ENCODE measurements at places on chromosomes 6 and 20. TPM values are rescaled to one million over a fixed set of nuclear protein-coding genes. Genes with fewer than 3 reads are reported as not detected.

Gene GPR63
- total RNA-seq, result 6.0 TPM

Gene HMGCLL1
- total RNA-seq, result 49.8 TPM

Gene LRRC73
- total RNA-seq, result 1.8 TPM

Gene CLPSL2
- total RNA-seq, result not detected

Gene SOX4
- 41.8 TPM for total RNA-seq

Gene MBOAT1
- total RNA-seq, result 18.5 TPM

DNA sequence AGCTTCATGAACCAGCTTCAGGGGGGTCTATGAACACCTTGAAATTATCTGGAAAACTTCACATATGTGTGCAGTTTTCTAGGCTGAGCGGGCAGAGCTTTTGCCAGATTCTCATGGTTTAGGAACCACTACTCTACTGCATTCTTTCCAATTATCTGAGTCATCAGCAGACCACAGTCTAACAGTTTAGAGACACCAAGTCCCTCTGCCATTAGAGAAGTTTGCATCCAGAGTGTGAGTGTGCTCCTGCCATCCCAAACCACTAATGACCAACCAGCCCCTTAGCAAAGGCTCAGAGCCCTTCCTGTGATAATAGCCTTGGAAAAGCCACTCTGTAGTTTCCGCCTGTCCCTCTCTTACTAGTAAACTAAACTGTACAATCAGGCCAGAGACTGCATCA is 96.8 kb downstream of the PHACTR1 start:
- no peak overlapping the region for H3K4me3 ChIP-seq
- no peaks in the 10 kb centered on the region for H3K27me3 ChIP-seq
- no peaks in the 10 kb centered on the region for H3K4me1 ChIP-seq
- H3K36me3 ChIP-seq, result no peaks in the 10 kb centered on the region
- H3K27ac ChIP-seq, result no peak overlapping the region

GRCh38 chr6:141607956-141608355 is 524.8 kb upstream of the GJE1 start:
- H3K4me3 ChIP-seq, result no peak overlapping the region
- no peak overlapping the region for H3K27ac ChIP-seq
- no peak for DNase-seq
- no peaks in the 10 kb centered on the region for H3K27me3 ChIP-seq
- no peaks in the 10 kb centered on the region for H3K36me3 ChIP-seq
- H3K4me1 ChIP-seq, result no peaks in the 10 kb centered on the region

- peaks cover 7% of the 10 kb centered on the region for H3K4me1 ChIP-seq
- peak; percentile 62 for DNase-seq
- H3K4me3 ChIP-seq, result no peak overlapping the region
- H3K27ac ChIP-seq, result no peak overlapping the region
- no peaks in the 10 kb centered on the region for H3K36me3 ChIP-seq
- H3K27me3 ChIP-seq, result no peaks in the 10 kb centered on the region
Observed at GRCh38 chr20:37762716-37763485, 69.1 kb downstream of the CTNNBL1 start.

- no peaks in the 10 kb centered on the region for H3K27me3 ChIP-seq
- H3K4me1 ChIP-seq, result peaks cover 4% of the 10 kb centered on the region
- H3K27ac ChIP-seq, result no peak overlapping the region
- no peak overlapping the region for H3K4me3 ChIP-seq
- H3K36me3 ChIP-seq, result peaks cover 12% of the 10 kb centered on the region
Observed at GRCh38 chr20:5923493-5923892, 26.8 kb downstream of the TRMT6 start.

- H3K4me1 ChIP-seq, result peaks cover 10% of the 10 kb centered on the region
- H3K27ac ChIP-seq, result peak overlapping the region; percentile 17
- H3K4me3 ChIP-seq, result no peak overlapping the region
- H3K27me3 ChIP-seq, result no peaks in the 10 kb centered on the region
Observed at GRCh38 chr20:38023181-38024001, 9.9 kb downstream of the TTI1 start.

- no peak overlapping the region for H3K4me3 ChIP-seq
- no peaks in the 10 kb centered on the region for H3K36me3 ChIP-seq
- no peaks in the 10 kb centered on the region for H3K4me1 ChIP-seq
- no peak for DNase-seq
- no peaks in the 10 kb centered on the region for H3K27me3 ChIP-seq
Observed at GRCh38 chr20:54486585-54486984, 11.2 kb downstream of the DOK5 start.

GRCh38 chr6:30169658-30170614 is 6.6 kb downstream of the TRIM15 start:
- no peak overlapping the region for H3K4me3 ChIP-seq
- DNase-seq, result peak; percentile 66
- H3K27me3 ChIP-seq, result peaks cover 47% of the 10 kb centered on the region
- no peak overlapping the region for H3K27ac ChIP-seq

DNA sequence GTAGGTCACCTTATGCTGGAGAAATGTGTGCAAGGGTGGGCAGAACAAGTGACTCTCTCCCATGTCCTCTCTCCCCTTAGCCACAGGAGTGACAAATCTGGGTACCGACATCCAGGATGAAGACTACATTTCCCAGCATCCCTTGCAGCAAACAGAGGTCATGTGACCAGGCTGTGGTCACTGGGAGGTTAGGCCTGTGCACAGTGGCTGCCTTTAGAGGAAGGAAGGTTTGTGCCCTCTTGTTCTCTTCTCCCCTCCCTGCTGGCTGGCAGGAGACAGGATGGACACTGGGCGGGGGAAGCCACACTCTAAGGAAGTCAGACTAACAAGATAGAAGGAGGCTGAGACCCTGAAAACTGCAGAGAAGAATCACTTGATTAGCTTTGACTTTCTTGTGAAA is 360.2 kb downstream of the PREX1 start:
- H3K27me3 ChIP-seq, result peaks cover 7% of the 10 kb centered on the region
- no peak for DNase-seq

- DNase-seq, result no peak
- no peaks in the 10 kb centered on the region for H3K36me3 ChIP-seq
- H3K27me3 ChIP-seq, result no peaks in the 10 kb centered on the region
Observed at GRCh38 chr20:51579137-51579536, 36.6 kb upstream of the NFATC2 start.
